ENCODE measurements at places on chromosomes 4 and X.

- DNase-seq = no peak
Observed at GRCh38 chrX:37746218-37746941, 33.5 kb upstream of the CYBB start.

GRCh38 chr4:150491132-150492049, 90.6 kb upstream of the MAB21L2 start:
- DNase-seq = no peak

- no peak for DNase-seq
Observed at GRCh38 chr4:44256414-44256813, 192.2 kb downstream of the KCTD8 start.

- DNase-seq = no peak
Observed at GRCh38 chrX:115649461-115650063, 88.6 kb downstream of the PLS3 start.

DNA sequence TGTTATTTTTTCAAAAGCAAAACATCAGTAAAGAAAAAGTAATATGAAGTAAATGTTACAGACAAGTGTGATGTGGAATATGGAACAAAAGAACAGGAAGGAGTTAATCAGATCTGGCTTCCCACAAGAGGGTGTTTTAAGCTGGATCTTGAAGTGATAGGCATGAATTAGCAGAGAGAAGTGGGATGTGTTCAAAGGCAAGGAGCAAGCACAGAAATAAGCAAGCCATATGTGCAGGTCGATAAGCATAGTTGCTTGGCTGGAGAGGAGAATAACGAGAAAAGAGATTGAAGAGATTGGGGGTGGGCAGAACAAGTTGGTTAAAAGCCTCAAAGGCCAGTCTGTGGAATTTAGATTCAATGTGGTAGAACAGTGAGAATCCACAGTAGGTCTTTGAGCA, 60.9 kb upstream of the PRPS1 start:
- DNase-seq = no peak

DNA sequence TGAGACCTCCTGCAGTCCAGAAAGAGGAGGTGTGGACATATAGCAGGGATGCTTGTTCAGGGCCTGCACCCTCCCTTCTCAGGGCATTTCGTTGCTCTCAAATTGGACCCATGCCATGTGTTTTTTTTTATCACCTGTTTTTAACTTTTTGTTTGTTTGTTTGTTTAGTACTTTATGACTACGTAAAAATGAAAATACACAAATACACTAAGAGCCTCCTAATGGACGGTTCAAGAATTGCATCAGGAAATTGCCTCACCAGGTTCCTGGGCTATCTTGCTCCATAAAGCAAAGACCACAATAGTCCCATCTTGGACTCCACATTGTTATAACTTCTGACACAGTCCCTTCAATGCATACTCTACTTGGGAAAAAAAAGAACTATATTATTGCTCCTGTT, 1685.9 kb upstream of the TENM3 start:
- no peak for DNase-seq

DNA sequence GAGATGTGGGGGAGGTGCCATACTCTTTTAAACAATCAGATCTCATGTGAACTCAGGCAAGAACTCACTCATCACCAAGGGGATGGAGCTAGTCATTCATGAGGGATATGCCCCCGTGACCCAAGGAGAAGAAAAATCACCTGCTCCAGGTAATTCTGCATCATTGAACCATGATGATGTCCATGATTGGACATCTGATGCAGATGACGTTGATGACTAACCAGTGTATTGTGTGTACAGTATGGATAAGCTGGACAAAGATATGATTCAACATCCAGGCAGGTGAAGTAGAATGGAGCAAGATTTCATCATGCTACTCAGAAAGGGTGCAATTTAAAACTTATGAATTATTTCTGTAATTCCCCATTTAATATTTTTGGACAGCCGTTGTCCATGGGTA, 286.4 kb upstream of the SMIM31 start:
- no peak for DNase-seq

All from right hindlimb (tissue), 1 donor.